Stimulated activated CD8-positive, alpha-beta memory T cell treated with anti-CD3 and anti-CD28 coated beads, Interleukin-7, amount 100 ng/mL, for 1 hour (primary cell): ENCODE measurements at places on chromosomes 16 and 17.

DNA sequence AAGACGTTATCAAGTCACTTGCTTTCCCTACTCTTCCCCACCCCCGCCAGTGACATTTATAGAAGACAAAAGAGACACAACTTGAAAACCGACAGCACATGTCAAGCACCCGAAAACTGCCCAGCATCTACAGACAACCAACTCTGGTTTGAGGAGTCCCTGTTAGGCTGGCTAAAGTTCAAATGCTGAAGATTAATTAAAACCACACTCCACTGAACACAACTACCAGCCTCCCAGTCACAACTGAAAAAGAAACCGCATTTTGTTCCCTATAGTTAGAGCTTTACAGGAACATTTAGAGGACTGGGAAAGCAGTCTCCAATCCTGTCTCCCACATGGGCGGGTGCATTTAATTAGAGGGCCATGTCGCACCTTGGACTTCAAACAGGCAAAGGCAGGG lies 73.0 kb upstream of the COX10 start:
- no peak for DNase-seq

DNA sequence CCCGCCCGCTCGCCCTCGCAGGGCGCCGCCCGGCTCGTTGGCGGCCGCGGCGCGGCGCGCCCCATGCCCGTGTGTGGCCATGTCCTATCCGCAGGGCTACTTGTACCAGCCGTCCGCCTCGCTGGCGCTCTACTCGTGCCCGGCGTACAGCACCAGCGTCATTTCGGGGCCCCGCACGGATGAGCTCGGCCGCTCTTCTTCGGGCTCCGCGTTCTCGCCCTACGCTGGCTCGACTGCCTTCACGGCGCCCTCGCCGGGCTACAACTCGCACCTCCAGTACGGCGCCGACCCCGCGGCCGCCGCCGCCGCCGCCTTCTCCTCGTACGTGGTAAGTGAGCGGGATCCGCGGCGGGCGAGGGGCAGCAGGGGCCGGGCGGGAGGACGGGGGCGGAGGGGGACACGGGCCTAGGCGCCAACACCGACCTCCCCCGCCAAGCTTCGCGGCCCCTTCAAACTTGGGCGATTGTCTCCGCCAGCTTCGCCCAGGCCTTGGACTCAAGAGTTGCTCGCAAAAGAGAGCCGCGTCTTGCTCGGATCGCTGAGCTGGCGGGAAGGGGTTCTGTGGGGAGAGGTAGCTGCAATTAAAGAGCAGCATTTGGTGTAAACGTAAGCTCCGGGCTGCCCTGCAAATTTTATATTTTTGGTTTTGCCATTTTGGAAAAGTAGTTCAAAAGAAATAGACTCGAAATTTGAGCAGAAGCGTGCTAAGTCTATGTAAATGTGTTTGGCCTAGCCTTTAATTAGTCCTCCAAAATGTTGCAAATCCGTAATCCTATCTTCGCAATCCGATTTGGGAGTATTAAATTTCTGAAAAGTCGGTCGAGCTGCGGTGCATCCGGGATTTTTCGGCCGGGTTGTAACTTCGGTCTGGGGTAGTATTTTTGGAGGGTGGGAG lies 702 bp downstream of the IRX5 start:
- DNase-seq, result no peak

- DNase-seq, result no peak
Observed at GRCh38 chr16:79847569-79847968, 247.0 kb upstream of the MAF start.

- no peak for DNase-seq
Observed at GRCh38 chr17:8016632-8017424, 14.4 kb downstream of the GUCY2D start.

DNA sequence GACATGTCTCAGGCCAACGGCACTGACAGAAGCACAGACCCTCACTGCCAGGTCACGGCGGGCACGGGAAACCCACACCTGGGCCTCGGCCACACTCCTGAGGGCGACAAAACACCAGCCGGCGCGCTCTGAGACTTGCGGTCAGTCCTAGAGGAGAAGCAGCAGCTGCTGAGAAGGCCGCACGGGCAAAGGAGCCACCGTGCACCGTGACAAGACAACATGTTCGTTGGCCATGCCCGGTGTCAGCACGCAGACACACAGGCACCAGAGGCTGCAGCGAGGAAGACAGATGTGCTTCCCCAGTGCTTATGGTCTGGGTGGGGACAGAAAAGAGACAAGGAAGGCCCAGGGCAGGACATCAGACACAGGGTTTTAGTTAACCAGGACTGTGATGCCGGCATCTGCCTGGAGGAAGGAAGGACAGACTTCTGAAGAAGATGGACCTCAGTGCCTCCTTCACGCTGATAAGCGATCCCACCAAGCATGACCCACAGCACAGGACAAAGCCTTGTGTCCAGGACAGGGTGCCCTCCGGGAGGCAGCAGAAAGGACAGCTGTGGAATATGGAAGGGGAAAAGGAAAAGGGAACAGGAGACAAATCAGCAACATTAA lies 84.0 kb downstream of the ANKRD11 start:
- no peak for DNase-seq

- DNase-seq, result no peak
Observed at GRCh38 chr17:31251105-31251969, 45.7 kb downstream of the OMG start.

- DNase-seq, result no peak
Observed at GRCh38 chr17:81514489-81514738, 1.8 kb upstream of the ACTG1 start.

DNA sequence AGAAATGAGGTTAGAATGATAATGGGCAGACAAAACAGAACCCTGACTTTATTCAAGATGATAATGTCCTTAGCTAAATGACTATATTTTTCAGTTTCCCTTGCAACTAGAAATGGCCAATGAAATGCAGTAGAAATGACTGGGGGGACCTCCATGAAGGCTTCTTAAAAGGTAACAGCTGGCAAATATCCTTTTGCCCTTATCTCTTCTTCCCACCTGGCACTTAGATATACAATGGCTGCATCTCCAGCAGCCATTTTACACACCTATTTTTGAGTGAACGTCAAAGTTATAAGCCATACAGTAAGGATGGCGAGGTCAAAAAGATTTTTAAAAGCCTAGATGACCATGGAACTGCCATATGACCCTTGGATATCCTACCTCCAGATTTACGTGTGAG lies 39.9 kb downstream of the USP32 start:
- no peak for DNase-seq

DNA sequence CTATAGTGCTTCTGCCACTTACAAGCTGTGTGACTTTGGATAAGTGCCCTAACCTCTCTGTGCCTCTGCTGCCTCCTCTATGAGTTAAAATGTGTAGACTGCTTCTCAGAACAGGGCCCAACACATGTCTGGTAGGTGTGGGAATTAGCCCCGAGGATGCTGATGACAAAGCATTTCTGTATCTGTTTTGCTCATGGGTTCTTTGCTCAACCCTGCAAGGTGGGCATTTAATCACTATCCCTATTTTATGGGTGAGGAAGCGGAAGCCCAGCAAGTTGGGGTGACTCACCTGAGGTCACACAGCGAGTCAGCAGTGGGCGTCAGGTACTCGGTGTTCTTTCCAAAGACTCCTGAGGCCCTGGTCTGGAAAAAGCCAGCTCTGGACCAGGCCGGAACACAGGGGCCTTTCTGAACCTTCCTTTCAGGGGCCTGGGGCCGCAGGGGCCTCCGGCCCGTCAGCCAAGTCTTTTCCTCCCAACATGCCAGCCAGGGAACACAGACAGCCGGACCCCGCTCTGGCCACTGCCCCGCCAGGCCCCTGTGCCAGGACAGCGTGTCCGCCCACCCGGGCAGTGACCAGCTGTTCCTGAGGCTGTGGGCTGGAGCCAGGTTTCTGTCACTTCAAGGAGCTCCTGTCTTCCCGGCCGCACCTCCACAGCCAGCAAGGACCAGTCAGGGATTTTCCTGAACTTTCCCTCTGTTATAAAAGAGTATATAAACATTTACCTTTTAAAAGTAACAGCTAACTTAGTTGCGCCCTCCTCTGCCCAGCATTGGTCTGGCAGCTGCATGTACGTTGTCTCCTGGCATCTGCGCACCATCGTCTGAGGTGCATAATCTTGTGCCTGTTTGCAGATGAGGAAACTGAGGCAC lies 62.5 kb downstream of the SREBF1 start:
- no peak for DNase-seq

DNA sequence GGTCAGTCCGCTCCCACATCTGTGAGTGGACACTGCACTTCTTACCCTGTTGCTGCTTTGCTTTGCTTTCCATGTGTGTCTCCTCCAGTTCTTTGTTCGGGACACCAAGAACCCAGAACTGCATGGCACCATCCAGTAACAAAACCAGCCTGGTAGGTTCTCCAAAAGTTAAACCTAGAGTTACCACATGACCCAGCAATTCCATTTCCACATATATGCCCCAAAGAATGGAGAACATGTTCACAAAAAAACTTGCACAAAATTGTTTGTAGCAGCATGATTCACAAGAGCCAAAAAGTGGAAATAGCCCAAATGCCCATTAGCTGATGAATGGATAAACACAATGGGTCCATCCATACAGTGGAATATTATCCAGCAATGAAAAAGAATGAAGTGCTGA lies 10.3 kb upstream of the CCL22 start:
- no peak for DNase-seq

DNA sequence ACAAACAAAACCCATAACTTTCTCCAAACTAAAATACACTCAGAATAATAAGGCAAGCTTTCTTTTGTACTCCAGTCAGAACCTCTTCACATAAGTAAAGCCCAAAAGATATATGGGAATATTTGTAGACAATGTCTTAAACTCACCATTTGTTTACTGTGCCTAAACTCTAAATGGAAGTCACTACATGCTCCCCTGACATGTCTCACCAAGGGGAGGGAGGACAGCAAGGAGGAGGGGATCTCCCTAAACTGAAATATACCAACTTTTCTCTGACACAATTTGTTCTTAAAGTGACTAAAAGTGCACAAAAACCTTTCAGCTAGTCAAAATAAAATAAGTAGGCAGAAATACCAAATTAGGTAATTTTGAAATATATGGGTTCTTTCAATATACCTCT lies 38.5 kb downstream of the GRB7 start:
- no peak for DNase-seq
